ENCODE measurements at places on chromosomes 4 and X. TPM values are rescaled to one million over a fixed set of nuclear protein-coding genes. Genes with fewer than 3 reads are reported as not detected.
A peak's percentile ranks its signal among the peaks of the same experiment; 100 is the strongest.

CXorf65 gene
- total RNA-seq = not detected

SPANXN4 gene
- total RNA-seq = not detected

ITIH6 gene
- total RNA-seq = not detected

- H3K4me1 ChIP-seq = no peaks in the 10 kb centered on the region
- peaks cover 2% of the 10 kb centered on the region for H3K27me3 ChIP-seq
- DNase-seq = no peak
- H3K4me3 ChIP-seq = no peak overlapping the region
- H3K27ac ChIP-seq = no peak overlapping the region
Observed at GRCh38 chr4:68074397-68074796, 55.3 kb downstream of the TMPRSS11F start.

DNA sequence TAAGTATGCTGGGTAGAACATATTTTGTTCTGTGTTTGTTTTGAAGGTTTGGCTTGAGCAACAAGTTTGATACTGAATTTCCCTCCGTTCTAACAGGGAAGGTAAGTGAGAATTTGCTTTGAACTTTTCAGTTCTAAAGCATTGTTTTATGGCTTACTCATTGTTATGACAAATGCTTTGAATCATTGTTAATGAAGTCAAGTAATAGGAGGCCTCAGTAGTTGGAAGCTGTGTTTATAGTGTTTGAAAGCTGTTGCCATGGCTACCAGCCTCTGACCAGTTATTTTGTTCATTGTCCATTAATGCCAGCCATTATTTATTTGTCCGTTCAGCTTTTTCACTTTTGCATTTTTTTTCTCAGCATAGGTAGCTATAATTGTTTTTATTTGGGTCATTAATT lies 14.4 kb downstream of the CHIC1 start:
- peak; percentile 82 for DNase-seq
- H3K27ac ChIP-seq = peak overlapping the region; percentile 74
- H3K36me3 ChIP-seq = peaks cover 12% of the 10 kb centered on the region
- H3K4me1 ChIP-seq = peaks cover 16% of the 10 kb centered on the region
- H3K27me3 ChIP-seq = no peaks in the 10 kb centered on the region

DNA sequence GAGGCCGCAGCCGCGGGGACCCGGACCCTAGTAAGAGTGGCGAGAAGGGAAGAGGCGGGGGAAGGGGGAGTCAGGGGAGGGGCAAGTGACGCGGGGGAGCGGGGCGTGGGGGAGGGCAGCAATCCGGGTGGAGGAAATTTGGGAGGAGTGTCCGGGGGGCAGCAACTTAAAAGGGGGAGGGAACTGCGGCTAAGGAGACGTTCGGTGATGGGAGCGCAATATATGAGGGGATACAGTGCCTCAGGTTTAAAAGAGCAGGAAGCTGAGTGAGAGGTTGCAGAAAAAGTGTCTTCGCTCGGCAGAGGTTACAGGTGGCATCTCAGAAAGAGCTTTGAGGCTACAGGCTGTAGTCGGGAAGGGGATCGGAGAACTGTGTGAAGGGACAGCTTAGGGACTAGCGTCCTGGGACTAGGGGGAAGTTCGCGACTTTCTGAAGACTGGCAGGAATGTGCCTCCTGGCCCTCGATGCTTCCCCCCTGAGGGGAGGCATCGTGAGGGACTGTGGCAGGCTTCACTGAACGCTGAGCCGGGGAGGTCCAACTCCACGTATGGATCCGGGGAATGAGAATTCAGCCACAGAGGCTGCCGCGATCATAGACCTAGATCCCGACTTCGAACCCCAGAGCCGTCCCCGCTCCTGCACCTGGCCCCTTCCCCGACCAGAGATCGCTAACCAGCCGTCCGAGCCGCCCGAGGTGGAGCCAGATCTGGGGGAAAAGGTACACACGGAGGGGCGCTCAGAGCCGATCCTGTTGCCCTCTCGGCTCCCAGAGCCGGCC lies 519 bp downstream of the FOXO4 start:
- H3K36me3 ChIP-seq = no peaks in the 10 kb centered on the region
- no peak for DNase-seq
- H3K27ac ChIP-seq = peak overlapping the region; percentile 55
- no peaks in the 10 kb centered on the region for H3K27me3 ChIP-seq
- H3K4me1 ChIP-seq = peaks cover 7% of the 10 kb centered on the region

- H3K36me3 ChIP-seq = no peaks in the 10 kb centered on the region
- H3K4me1 ChIP-seq = no peaks in the 10 kb centered on the region
- peak overlapping the region; percentile 88 for H3K27ac ChIP-seq
- peaks cover 3% of the 10 kb centered on the region for H3K27me3 ChIP-seq
- no peak for DNase-seq
Observed at GRCh38 chr4:153116291-153116680, 88.0 kb upstream of the TRIM2 start.

All from HFFc6 (cell line).